ENCODE measurements at places on chromosomes 7 and 10.

- DNase-seq = no peak
Measured at GRCh38 chr10:28680358-28680752, 3.0 kb downstream of the BAMBI start.

GRCh38 chr10:97238855-97239254 lies 53.1 kb upstream of the SLIT1 start:
- DNase-seq = no peak

DNA sequence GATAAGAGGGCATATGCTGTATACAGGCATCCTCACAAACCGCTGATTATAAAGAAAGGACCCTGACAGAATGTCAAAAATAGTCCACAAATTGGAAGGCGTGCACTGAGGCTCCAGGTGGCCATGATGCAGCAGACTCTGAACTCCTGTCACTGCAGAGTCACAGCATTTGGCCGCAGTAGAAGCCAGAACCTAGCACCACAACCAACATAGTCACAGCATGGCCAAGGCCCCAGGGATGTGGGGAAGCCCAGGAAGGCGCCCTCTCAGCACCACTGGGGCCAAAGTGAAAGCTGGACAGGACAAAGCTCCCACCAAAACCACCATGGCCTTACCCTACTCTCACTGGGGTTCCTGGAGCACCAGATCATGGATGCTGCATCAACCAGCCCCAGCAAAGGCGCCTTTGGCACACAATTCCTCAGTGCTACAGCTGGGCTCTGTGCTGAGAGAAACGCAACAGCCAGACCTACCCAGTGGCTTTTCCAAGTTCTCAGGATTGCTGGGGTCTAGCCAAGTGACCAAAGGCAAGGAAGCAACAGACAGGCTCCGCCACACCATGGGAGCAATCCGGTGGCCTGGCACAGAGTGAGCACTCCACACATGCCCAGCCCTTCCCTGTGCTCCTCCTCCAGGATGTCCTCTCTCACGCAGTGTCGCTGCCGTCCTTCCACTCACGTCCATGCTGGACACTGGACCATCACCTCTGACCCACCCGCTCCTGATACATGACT lies 60.2 kb downstream of the STK17A start:
- DNase-seq = no peak

- DNase-seq = no peak
Measured at GRCh38 chr7:5005066-5005465, 40.6 kb upstream of the RBAK start.

- no peak for DNase-seq
Measured at GRCh38 chr7:49894543-49894942, 121.1 kb downstream of the VWC2 start.

GRCh38 chr10:78578929-78579328 lies 489.8 kb upstream of the ZMIZ1 start:
- DNase-seq = no peak

DNA sequence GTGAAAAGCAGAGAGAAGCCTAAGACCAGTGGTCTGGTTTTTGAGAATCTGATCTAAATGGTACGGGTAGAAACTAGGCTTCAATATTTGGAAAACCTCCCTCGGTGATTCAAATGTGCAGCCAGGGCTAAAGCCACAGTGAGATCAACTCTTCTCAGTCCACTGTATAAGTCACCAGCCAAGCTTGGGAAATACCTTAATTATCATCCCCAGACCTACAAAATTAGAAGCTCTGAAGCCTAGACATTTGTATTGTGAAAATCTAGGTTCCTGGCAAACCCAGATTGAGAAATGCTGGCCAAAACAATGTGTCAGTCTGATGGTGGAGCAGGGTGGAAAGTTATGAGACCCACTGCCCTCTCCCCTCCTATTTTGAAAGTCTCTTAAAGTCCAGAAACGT lies 131.7 kb downstream of the DGKI start:
- no peak for DNase-seq

- no peak for DNase-seq
Measured at GRCh38 chr7:97401398-97401797, 283.9 kb downstream of the SDHAF3 start.

- no peak for DNase-seq
Measured at GRCh38 chr7:123966936-123967335, 41.9 kb downstream of the SPAM1 start.

GRCh38 chr10:3812141-3812540 lies 27.1 kb upstream of the KLF6 start:
- no peak for DNase-seq

DNA sequence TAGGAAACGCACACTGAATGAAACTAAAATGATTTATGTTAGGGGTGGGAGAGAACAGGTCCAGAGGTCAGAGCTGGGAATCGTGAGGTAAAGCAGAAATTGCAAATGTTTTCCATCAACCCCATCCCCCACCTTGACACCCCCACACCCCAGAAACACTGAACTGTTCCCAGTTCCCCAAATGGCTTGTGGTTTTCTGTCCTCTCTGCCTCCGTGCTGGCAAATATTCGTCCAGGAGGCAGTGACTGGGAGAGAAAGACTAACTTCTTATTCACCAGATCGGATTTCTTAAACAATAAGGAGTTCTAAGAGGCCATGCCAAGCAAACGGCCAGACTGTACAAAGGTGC lies 730 bp upstream of the RASSF4 start:
- DNase-seq = no peak

DNA sequence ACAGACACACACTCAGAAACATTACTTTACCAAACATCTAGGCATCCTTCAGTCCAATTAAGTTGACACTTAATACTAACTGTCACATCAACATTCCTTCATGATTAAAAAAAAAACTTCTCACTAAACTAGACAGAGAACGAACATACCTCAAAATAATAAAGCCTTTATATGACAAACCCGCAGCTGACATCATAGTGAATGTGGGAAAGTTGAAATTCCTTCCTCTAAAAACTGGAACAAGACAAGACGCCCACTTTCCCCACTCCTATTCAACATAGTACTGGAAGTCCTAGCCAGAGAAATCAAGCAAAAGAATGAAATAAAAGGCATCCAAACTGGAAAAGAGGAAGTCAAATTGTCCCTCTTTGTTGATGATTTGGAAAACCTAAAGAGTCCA lies 96.9 kb upstream of the PPP1R9A start:
- no peak for DNase-seq

GRCh38 chr7:108210796-108211195 lies 80.6 kb upstream of the LAMB4 start:
- no peak for DNase-seq

GRCh38 chr10:121435099-121435875 lies 163.0 kb downstream of the FGFR2 start:
- DNase-seq = no peak

GRCh38 chr7:142568435-142569097 lies 180.7 kb upstream of the PRSS1 start:
- no peak for DNase-seq

- no peak for DNase-seq
Measured at GRCh38 chr7:1800902-1801301, 130.8 kb downstream of the ELFN1 start.

DNA sequence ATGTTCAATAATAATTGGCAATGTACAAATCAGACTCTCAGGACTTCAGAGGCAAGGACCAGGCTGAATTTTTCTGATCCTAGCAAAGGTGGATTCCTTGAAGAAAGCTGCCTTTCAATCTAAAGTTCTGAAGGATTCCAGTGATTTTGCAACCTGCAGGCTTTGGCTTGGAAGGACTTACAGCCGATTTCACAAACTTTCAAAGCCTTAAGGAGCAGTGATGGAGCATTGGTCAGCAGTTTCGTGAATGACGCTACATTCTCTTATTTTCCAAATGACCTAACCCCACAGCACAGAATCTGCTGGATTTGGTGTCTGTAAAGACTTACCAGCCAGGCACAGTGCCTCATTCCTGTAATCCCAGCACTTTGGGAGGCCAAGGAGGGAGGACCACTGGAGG lies 167.5 kb downstream of the ARHGAP12 start:
- DNase-seq = no peak

DNA sequence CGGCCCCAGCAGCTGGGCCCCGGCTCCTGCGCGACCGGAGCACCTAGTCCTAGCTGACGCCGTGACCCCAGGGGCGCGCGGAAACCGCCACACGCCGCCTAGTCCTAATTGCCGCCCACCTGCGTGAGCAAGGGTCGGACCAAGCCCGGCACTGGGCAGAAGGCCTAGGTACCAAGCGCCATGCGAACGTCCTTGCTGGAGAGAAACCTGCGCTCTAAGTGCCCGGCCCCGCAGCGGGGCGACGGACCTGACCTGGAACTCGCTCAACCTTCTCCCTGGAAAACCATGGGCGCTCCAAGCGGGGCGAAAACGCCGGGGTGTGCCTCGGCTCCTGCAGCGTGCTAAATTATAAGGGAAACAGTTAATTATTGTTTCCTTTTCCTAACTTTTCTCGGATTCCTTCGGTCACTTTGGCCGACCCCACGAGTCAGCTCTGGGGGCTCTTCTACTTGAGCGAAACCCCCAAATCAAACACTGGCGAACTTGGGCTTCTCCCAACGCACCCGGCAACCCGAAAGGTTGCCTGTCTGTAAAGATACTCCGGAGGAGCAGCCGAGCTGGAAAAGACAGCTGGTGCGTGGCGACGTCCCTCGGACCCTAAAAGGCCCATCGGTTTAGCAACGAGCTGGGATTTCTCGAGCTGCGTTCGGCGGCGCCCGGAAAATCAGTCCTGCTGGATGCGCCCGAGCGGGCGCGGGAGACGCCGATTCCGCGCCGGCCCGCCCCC lies 5.3 kb upstream of the EBF3 start:
- DNase-seq = no peak

GRCh38 chr7:84553711-84554110 lies 359.1 kb upstream of the SEMA3A start:
- no peak for DNase-seq

GRCh38 chr10:54120806-54121205 lies 680.2 kb downstream of the PCDH15 start:
- DNase-seq = no peak

GRCh38 chr7:125154930-125155329 lies 225.3 kb upstream of the POT1 start:
- no peak for DNase-seq

GRCh38 chr7:24464861-24465260 lies 108.4 kb upstream of the PALS2 start:
- DNase-seq = no peak

DNA sequence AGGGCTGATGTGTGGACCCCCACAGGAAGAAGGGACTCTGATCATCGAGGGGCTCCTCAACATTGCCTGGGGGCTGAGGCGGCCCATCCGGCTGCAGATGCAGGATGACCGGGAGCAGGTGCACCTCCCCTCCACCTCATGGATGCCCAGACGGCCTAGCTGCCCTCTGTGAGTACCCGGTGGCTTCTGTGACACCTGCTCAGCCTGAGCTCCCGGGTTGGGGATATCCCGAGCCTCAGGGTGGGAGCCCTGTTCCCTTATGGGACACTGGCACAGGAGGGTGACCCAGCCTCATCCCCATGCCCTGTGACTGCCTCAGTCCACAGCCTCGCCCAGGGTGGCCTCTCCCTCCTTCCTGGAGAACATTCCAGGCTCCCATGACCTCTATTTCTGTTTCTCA lies 3.9 kb upstream of the DEPP1 start:
- no peak for DNase-seq

DNA sequence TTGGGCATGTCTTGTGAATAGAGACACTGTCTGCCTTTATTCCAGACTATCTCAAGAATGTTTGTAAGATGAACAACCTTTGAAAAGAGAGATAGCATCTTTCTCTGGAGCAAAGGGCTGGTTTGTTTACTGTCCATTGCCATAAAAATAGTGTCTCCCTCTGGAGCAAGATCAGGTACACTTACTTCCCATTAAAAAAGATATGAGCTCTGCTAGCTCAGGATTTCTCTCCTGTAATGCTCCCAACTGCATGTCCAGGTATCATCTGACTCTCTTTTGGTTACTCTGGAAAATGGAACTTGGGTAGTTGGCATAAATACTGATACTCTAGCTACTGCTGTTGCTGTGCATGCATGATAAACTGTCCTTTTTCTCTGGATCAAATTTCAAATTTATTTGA lies 381.1 kb downstream of the TFEC start:
- DNase-seq = no peak

DNA sequence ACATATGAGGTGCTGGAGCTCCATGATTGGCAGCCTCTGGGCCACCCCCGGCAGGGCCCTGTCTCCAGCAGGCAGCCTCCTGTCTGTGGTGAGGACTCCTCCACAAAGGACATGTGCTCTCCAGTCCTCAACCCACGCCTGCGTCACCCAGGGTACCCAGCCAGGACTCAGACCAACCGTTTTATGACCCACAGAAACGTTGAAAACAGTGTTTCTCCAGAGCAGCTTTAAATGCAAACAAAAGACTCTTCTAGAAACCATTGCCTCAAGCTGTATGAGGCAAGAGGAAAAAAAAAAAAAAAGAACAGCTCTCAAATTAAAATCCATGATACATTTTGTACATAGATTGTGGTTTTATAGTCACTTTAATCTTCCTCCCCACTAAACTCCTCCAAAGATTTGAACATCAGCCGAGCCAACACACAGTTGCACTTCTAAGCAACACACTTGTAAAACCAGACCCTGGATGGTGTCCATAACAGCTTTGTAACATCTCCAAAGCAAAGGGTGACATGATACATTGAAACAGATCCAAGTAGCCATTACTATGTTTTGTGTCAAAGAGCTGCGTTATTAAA lies 175.0 kb upstream of the LYZL2 start:
- DNase-seq = no peak

GRCh38 chr10:113132591-113133121 lies 182.6 kb downstream of the TCF7L2 start:
- no peak for DNase-seq

DNA sequence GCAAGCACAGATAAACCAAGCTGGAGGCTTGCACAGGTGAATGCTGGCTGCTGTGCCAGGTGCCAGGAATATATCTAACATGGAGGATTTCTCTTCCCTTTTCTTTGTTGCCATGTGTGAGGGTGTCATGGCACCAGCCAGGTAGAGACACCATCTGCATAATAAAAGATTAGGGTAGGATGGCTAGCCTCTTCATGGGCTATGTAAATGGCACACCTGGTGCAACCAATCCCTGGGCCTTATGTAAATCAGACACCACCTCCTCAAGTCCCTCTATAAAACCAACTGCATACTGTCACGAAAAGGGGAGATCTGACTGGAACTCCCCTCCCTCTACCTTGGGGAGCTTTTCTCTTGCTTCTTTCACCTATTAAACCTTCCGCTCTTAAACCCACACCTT lies 322.5 kb upstream of the POM121L12 start:
- DNase-seq = no peak

GRCh38 chr10:4824791-4825310 lies 1.2 kb upstream of the AKR1E2 start:
- no peak for DNase-seq

GRCh38 chr10:100807241-100807951 lies 62.0 kb downstream of the PAX2 start:
- no peak for DNase-seq

DNA sequence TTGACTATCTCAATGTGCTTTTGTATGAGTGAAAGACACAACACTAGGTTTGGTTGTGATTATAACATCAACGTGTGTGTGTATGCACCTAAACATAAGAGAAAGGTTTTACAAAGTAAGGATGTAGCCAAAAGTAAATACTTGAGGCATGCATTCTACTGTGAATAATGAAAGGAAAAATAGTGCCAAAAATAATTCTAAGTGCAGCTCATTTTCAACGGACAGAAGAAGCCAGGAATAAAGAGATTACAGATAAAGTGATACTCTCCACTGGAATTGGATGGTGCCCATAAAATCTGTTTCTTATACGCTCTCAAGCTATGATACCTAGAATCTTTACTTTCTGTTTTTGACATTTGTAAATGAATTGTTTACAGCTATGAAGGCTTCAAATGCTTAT lies 135.0 kb upstream of the TMEM72 start:
- no peak for DNase-seq
